Heart left ventricle (tissue), 16 donors: ENCODE measurements at places on chromosomes 1 and 21. TPM values are rescaled to one million over a fixed set of nuclear protein-coding genes. Genes with fewer than 3 reads are reported as not detected.

- H3K4me1 ChIP-seq: peaks cover 6% of the 10 kb centered on the region
- no peak overlapping the region for H3K27ac ChIP-seq
- no peaks in the 10 kb centered on the region for H3K36me3 ChIP-seq
- no peak for DNase-seq
These were observed 10.0 kb downstream of the STMN1 start for GRCh38 chr1:25896266-25896665.

GRCh38 chr21:43922949-43923348, 57.9 kb downstream of the AGPAT3 start:
- DNase-seq: peak; percentile 58
- no peaks in the 10 kb centered on the region for H3K36me3 ChIP-seq
- peak overlapping the region; percentile 58 for H3K27ac ChIP-seq
- peaks cover 49% of the 10 kb centered on the region for H3K4me1 ChIP-seq
- H3K4me3 ChIP-seq: no peak overlapping the region

- no peak for DNase-seq
- H3K27ac ChIP-seq: no peak overlapping the region
- no peaks in the 10 kb centered on the region for H3K36me3 ChIP-seq
- H3K27me3 ChIP-seq: no peaks in the 10 kb centered on the region
- peaks cover 35% of the 10 kb centered on the region for H3K4me1 ChIP-seq
- H3K4me3 ChIP-seq: peak overlapping the region; percentile 71
These were observed 1.9 kb downstream of the SLC2A1 start for GRCh38 chr1:42956739-42957138.

DNA sequence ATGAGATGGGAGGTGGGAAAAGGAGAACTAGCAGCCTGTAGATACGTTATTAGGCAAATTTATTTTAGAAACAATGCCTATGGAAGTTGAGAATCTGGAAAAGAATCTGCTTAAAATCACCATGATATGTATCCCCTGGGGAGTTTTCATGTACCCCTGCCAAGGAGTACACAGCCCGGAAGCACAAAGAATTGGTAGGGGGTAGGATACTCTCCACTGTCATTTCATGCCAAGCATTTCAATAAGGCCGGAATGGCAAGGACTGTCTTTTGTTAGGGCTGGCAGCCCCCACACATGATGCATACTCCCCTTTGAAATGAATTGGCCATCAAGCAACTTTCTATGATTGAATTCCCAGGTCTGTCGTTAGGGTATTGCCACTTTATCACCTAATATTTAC, 111.5 kb upstream of the APP start:
- no peak for DNase-seq
- no peak overlapping the region for H3K4me3 ChIP-seq
- H3K36me3 ChIP-seq: no peaks in the 10 kb centered on the region
- no peaks in the 10 kb centered on the region for H3K27me3 ChIP-seq
- H3K27ac ChIP-seq: no peak overlapping the region

DNA sequence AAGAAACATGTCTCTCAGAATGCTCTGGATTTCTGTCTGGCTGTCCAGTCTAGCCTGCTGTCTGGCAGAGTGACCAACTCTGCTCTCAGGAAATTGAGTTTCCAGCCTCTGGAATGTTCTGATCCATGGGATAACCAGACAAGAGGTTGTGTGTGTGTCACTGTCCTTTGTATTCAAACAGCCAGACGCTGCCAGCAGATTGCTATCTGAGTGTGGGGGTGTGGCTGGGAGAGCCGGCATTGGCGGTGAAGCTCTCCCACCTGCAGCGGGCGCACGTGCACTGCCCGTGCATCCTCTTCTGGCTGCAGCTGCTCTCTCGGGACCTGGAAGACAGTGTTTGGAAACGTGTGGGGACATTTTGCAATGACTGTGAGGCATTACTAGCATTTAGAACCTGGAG, 26.1 kb downstream of the PKP1 start:
- H3K36me3 ChIP-seq: no peaks in the 10 kb centered on the region
- peak; percentile 77 for DNase-seq
- H3K4me1 ChIP-seq: peaks cover 21% of the 10 kb centered on the region

DNA sequence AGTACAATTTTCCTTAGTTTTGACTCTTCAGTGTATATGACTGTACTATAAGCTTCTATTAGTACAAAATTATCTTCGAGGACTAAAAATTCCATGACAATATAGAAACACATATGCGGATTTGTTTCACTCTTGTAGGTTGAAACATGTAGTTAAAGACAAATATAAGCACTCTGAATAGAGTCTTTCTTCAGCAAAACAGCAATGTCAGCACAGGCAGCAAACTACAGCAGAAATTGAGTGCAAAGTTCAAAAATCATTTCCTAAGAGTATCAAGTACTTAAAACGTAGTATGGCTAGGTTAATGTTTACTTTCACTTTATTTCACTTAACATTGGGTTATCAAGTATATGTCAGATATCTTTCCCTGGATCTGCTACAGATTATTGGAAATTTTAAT, 106.7 kb downstream of the FAF1 start:
- H3K27me3 ChIP-seq: no peaks in the 10 kb centered on the region
- H3K4me3 ChIP-seq: no peak overlapping the region
- no peak overlapping the region for H3K27ac ChIP-seq
- DNase-seq: no peak
- no peaks in the 10 kb centered on the region for H3K4me1 ChIP-seq
- no peaks in the 10 kb centered on the region for H3K36me3 ChIP-seq

GRCh38 chr1:3342960-3343359, 111.5 kb upstream of the ARHGEF16 start:
- H3K27me3 ChIP-seq: no peaks in the 10 kb centered on the region
- DNase-seq: no peak
- H3K4me1 ChIP-seq: peaks cover 21% of the 10 kb centered on the region
- H3K27ac ChIP-seq: no peak overlapping the region

DNA sequence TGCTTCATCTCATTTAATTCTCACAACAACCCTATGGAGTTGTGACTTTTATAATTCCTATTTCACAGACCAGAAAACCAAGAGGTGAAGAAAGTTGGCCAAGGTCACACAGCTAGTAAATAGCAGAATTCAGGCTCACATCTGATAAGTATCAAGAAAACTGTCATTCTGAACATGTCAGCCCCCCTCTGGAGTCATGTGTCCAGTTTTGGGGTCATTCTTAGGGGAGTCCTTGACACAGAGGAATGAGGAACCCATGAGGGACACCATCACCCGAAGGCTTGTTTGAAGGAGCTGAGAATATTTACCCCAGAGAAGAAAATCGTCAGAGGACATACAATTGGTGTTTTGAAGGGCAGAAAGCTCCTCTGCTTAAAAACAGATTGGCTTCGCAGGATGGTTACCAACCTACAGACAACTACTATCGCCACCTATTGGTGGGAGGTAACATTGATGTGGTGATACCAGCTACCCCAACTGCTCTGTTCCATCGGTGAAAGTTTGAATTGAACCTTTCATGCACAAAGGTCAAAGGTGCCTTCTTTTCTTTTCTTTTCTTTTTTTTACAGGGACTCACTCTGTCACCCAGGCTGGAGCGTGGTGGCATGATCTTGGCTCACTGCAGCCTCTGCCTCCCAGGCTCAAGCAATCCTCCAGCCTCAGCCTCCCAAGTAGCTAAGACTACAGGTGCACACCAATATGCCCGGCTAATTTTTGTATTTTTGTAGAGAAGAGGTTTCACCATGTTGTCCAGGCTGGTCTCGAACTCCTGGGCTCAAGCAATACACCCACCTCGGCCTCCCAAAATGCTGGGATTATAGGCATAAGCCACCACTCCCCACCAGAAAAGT, 31.3 kb downstream of the NCMAP start:
- H3K27me3 ChIP-seq: no peaks in the 10 kb centered on the region
- no peaks in the 10 kb centered on the region for H3K36me3 ChIP-seq
- H3K27ac ChIP-seq: no peak overlapping the region
- H3K4me3 ChIP-seq: no peak overlapping the region

DNA sequence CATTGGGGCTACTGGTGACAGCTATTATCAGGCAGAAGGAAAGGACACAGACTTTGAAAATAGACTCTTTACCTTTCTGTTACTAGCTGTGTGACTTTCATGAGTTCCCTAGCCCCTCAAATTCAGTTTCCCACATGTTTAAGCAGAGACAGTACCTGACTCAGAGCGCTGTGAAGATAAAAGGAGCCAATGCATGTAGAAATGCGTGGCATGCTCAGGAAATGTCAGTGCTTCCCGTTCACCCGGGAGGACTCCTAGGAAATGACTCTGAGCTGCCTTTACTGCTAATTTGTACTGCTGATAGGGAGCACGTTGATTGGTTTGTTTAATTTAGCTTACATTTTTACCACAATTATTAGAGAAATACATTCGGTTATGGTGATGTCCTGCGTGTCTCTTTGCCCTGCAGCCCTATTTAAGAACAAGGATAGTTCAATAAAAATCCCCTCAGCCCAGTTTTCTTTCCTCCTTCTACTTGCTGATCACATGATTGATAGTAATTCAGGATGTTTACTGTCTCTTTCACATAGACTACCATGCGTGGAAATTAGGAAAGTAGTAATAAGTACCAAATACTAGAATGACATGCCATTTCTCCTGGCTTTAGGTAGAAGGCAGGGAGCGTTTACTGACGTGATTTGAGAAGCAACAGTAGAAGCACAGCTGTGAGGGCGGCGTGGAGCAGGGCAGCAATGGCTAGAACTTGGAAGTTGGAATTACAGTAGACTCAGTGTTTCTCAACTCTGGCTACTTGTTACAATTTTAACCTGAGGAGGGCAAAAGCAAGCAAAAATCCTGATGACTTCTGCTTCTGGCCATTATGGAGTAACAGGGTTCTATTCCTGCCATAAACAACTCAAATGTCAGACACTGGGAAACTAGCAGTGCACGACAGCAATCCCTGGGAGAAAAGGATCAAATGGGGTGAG, 15.9 kb downstream of the PDIK1L start:
- DNase-seq: no peak
- peaks cover 13% of the 10 kb centered on the region for H3K36me3 ChIP-seq
- no peak overlapping the region for H3K27ac ChIP-seq

- H3K27ac ChIP-seq: no peak overlapping the region
- no peak overlapping the region for H3K4me3 ChIP-seq
- DNase-seq: no peak
- no peaks in the 10 kb centered on the region for H3K4me1 ChIP-seq
These were observed 96.6 kb upstream of the TNR start for GRCh38 chr1:175839779-175840669.

PTPN7 gene
- total RNA-seq: not detected

FAM78B gene
- 2.8 TPM for total RNA-seq

NBPF8 gene
- 4.0 TPM for total RNA-seq

PCAT6 gene
- total RNA-seq: 1.1 TPM

TMEM54 gene
- total RNA-seq: 9.3 TPM
